ENCODE measurements at places on chromosomes 5 and 9.

GRCh38 chr5:143871672-143872071, 59.7 kb downstream of the HMHB1 start:
- DNase-seq: no peak

DNA sequence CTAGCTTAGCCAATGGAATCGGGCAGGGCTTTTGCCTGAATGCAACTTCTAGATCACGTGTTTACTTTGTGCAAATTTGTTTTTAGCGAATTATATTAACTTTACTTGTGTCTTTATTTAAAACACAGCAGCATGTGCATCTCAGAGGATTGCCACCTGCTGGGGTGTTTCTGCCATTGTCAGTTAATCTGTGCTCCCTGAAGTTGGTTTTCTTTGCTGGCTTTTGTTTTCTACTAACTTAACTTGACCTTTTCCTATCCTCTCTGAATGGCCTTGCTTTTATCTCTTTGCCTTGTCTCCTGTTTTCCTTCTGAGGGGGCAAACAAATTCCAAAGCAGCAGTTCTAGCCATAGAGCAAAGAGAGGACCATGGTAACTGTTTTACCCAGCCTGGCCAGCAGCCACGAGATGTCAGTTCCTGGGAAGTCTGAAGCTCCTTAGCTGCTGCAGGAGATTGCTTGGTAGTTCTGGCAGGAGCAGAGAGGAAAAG, 67.6 kb downstream of the ARHGEF28 start:
- no peak for DNase-seq

DNA sequence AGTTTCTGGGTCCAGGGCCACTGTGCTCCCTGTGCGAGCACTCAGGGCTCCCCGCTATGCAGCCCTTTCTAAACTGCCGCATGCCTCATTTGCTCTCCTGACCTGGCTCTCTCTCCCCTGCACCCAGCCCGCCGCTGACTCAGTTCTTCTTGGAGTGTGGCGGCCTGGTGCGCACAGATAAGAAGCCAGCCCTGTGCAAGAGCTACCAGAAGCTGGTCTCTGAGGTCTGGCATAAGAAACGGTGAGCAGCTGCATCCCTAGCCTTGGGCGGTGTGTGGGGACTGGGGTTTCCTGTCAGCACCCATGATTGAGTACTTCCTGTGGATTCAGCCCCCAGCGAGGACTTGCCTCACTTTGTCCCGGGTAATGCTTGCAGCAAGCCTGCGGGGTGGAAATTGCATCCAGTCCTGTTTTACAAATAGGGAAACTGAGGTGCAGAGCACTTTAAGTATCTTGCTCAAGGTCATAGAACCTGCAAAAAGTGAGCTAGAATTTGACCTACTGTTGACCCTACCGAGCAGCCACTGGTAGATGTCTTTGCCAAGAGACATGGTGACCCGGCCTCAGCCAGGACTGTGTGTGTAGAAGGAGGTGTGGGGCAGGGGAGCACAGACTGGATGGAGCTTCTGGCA, 27.9 kb downstream of the USP20 start:
- no peak for DNase-seq

GRCh38 chr5:62762503-62762902, 183.9 kb downstream of the LRRC70 start:
- DNase-seq: no peak

- DNase-seq: no peak
These were observed at the start of gene CLIC3 for GRCh38 chr9:136996361-136997292. Gene CLIC3, minus strand, starts transcription at chr9:136996568. Its CDS starts 25 bp downstream, at chr9:136996543.

- DNase-seq: no peak
These were observed 357.6 kb upstream of the RPS23 start for GRCh38 chr5:82635561-82636288.

Data from activated CD4-positive, CD25-positive, alpha-beta regulatory T cell treated with anti-CD3 and anti-CD28 coated beads, Interleukin-2, amount 50 U/mL, for 16 hours (primary cell).